ENCODE measurements at places on chromosomes 3 and 15.

DNA sequence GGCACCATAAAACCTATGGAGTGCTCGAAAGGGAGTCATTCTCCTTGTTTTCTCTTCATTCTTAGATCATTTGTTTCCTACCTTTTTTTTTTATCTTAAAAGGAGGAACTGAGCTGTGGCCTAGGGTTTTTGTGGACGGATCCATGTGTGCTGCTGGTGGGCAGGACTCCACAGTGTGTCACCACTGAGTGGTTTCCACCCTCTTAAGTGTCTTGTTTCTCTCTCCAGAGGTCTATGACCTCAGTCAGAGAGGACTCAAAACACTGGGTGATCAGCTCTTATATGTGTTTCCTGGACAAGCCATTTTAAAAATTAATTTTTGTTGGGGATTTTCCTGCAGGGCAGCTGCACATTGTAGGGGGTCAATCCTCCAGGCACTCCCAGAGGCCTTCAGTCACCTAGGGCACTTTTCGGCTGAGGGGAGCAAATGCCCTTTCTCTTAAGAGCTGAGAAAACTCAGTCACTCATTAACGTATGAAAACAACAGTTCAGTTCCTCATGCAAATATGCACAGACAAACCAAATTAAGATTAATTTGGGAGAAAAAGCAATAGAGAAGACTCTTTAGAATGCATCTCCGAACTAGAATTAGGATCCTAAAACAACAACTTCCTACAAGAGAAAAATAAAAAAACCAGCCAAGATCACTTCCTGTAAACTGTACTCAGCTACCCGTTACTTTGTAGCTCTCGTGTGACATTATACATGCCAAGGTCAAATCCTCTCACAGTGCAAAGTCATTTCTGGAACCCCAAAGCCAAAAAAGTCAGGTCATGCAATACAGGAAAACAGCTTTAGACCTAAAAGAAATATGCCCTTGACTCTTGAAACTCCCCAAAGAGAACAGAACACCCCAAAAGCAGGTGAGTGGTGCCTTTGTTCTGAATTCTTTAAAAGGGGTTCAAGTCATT, 27.6 kb upstream of the FAM3D start:
- no peak for DNase-seq

- no peak for DNase-seq
Observed at GRCh38 chr3:31289584-31289983, 243.1 kb upstream of the STT3B start.

DNA sequence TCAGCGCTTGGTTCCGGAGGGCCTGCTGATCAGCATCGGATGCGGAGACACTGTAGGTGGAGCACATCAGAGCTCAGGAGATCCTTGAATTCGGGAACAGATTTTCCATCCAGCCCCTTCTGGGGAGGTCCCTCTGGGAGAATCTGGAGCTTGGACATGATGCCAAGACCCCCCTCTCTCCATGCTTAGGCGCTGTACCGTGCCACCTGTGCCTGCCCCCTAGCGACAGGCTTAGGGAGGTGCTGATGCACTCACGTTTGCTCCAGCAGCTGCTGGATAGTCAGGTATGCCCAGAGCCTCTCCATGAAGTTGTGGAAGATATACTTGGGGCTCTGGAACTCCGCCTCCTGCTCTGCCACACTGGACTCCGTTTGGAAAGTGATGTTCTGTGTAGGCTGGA, 9.7 kb downstream of the ITIH4 start:
- no peak for DNase-seq

DNA sequence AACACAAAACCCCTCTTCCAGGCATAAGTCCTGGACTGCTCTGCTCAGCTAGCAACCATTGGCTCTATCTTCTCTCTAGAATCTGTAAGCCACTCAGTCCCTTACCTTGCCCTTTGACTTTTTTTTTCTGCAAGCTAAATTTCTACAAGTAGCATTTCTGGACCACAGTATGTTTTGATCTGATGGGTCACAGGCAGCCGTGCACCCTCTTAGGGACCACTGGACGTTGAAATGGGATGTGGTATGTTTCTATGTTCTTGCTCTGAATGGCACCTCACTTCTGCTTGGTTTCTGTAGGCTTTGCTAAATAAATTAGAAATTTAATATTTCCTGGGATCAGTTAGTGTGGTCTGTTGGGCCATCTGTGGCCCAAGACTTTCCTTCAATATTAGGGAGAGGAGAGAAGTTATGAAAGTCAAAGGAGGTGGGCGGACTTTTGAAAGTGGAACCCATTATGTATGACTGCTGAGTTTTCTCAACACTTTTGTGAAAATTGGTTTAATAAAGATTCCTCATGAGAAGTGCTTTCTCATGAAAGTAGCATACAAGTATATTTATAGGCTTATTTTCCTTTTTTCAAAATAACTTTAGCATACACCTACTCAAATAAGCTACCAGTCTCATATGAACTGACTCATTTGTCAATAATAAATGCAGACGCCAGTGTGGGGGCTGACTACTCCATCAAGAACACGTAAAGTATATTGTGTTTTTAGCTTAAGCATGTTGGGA, 18.4 kb upstream of the TIPARP start:
- DNase-seq, result no peak

- DNase-seq, result no peak
Observed at GRCh38 chr3:151318991-151319390, 2.4 kb upstream of the GPR87 start.

- DNase-seq, result no peak
Observed at GRCh38 chr15:86054338-86054737, 25.3 kb upstream of the AGBL1 start.

DNA sequence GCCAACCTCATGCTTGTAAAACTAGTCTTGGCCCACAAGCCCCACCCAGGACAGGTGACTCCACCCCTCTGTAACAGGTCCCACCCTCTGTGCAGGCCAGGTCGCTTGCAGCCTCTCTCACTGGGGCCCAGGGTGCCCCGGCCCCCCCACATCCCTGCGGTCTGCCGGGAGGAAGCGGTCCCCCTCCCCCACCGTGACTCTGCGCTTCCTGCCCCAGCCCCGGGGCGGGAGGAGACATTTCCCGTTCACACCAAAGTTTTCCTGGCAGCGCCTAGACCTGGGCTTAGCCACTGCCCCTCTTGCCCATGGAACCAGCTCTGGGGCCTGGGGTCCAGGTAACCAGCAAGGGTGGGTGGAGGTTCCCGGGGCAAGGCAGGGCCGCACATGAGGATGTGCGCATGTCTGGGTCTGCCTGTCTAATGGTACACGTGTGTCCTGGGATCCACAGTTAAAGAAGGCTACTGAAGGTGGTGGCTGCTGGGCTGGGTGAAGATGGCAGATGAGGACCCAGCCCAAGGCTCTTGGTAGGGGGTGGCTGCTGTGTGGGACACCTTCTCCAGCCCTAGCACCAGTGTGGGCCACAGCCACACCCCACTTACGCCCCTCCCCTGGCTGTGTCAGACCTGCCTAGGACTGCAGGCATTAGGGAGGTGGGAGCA, 8.4 kb downstream of the NBEAL2 start:
- DNase-seq, result no peak

DNA sequence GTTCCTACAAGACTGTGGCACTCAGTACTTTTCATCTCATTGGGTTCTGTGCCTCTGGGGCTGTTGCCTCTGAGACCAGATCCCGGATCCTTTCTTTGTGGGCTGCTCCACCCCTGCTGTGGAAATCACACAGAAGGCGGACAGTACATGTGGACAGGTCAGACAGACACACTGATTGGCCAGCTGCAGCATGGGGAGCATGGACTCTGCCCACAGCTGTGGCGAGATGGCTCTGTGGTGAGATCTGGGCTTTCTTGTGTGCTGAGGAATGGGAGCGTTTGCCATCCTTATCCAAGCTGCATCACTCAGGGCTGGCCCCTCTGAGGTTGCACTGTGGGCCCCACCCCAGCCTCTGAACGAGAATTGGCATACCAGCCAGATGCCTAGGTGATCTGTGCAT, 147.0 kb downstream of the APBA2 start:
- DNase-seq, result no peak

DNA sequence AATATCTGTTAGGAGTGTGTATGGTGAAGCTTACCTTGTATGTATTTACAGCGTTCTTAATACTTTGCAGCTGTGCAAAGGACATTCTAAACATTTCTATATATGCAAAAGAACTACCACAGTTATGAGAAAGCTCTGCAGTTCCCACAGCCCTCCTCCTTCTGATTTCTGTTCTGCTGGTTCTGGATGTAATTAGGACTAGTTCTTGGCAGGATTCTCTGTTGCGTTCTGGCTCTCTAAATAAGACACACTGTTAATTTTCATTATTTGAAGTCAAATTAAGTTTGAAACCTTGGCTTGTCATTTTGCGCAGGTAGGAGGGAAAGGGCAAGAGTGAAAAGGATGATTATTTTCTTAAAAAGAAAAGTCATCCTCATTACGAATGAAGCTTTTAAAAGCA, 76.4 kb downstream of the FNDC3B start:
- no peak for DNase-seq

- DNase-seq, result no peak
Observed at GRCh38 chr3:145088917-145089316, 1072.1 kb downstream of the PLOD2 start.

GRCh38 chr15:101100593-101101442, 151.0 kb downstream of the CHSY1 start:
- no peak for DNase-seq

DNA sequence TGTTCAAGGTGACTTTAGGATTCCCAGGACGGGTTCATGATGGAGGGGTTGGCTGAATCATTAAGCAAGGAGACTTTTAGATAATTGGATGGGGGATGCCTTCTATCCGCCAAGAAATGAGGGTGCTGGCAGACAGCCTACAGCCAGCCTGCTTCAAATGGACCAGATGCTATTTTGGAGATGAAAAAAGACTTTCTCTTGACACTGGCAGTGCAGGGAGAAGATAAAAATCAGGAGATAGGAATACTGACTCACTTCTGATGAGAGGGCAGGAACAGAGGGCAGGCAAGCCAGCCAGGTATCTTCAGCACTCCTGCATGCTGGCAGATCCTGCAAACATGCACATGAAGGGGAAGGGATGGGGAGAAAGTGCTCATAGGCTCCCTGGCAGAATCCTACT, 7.7 kb upstream of the SYN2 start:
- no peak for DNase-seq

DNA sequence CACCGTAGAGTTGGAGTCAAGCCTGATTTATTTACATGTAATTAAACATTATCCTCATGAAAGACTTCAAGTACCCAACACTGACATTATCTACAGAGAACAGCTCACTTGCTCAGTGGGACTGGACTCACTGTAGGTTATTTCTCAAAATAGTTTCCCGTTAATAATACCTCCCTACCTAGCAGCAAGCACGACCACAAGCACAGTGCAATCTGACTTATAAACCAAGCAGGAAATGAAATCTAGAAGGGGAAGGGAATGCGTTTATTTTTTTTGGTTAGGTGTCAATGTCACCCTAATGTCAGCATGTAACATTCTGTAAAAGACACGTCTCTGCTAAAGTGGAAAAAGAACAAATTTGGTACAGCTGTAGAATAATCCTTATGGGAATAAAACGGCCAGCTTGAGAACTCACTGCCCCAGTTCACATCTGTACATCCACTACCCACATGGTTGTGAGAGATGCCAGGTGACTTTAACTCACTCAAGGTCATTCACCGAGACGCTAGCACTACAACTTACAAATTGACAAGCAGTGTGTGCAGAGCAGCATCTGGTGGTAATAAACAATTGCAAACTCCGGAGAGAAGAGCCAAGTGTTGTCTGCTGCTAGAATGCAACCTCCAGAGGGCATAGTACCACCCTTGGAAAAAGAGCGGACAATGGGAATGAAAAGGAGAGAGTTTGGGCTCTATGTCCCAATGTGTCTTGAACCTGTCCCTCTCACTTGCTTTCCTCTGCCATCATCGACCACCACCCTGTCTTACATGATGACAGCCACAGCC, 242.5 kb downstream of the CADPS start:
- no peak for DNase-seq

GRCh38 chr15:94059013-94059587, 172.3 kb upstream of the MCTP2 start:
- DNase-seq, result no peak

DNA sequence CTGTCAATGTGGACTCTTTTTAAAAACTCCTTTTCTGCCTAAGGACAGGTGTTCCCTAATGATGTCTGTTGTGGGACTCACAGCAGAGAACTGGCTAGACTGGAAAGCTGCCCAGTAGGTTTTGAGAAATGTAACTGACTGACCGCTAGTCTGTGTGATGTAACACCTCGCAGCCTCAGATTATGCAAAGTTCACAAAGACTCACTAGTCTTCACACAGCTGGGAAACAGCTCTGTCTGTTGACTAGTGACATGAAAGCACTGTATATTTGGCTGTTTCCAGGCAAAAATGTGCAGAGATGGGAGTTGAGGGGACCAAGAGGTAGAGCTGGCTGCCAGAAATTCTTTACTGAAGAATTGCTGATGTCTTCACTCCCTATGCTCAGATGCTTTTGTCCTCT, 10.3 kb downstream of the PDZRN3 start:
- DNase-seq, result no peak

- no peak for DNase-seq
Observed at GRCh38 chr3:54008099-54008498, 114.3 kb upstream of the CACNA2D3 start.

DNA sequence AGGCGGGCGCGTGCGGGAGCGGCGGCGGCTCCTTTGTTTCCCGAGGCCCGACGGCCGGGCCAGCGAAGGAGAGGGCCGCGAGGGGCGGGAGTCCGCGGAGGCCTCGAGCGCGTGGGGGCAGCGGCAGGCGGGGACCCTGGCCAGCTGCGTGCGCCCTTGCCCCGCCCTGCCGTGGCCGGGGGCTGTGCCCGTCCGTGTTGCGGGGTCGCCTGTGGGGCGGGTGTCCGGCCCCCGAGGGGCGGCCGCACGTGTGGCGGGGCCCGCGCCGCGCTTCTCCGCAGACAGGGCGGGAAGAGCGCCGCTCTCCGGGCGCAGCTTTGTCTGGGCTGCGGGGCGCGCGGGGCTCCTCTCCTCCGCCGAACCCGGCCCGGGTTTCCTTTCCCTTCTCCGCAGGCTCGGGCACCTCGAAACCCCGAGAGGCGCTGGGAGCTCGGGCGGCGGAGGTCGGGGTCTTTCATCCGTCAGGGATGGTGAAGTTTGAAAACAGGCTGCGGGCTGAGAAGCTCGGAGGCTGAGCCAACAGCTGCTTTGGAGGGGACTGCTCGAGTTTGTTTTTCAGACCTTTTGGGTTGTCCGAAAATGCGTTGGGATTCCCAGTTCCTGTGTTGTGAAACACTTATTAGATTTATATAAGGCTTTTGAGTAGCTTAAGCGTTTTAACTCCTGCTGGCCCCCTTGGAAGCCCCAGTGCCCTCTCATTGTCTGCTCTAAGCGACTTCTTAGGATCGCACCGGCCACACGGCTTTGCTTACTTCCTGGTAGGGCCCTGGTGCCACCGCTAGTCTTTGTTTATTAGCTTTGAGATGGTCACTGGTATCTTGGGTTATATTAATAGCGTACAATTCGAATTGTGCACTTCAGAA, 817 bp downstream of the USP3 start:
- no peak for DNase-seq

DNA sequence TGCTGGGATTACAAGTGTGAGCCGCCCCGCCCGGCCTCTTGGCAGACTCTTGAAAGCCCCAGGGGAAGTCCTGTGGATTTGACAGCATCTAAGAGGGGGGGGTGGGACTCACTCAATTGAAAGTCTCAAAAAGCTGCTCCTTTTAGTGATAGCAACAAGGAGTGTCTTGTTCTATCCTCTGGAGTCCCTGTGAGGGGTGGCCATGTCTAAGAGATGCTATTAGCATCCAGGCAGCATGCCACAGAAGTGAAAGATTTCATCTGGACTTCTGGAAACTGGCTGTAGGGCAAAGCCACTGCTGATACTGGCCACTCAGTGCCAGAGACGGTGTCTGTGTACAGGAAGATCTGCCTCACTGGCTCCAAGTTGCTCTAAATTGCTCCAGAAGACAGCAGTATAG, 74.0 kb downstream of the DHX36 start:
- no peak for DNase-seq

Data from caudate nucleus (tissue), 63 donors.